ENCODE measurements at places on chromosomes 3 and 15.
A peak's percentile ranks its signal among the peaks of the same experiment; 100 is the strongest.

- peak; percentile 23 for DNase-seq
Observed at GRCh38 chr15:70316059-70316600, 218.4 kb upstream of the TLE3 start.

DNA sequence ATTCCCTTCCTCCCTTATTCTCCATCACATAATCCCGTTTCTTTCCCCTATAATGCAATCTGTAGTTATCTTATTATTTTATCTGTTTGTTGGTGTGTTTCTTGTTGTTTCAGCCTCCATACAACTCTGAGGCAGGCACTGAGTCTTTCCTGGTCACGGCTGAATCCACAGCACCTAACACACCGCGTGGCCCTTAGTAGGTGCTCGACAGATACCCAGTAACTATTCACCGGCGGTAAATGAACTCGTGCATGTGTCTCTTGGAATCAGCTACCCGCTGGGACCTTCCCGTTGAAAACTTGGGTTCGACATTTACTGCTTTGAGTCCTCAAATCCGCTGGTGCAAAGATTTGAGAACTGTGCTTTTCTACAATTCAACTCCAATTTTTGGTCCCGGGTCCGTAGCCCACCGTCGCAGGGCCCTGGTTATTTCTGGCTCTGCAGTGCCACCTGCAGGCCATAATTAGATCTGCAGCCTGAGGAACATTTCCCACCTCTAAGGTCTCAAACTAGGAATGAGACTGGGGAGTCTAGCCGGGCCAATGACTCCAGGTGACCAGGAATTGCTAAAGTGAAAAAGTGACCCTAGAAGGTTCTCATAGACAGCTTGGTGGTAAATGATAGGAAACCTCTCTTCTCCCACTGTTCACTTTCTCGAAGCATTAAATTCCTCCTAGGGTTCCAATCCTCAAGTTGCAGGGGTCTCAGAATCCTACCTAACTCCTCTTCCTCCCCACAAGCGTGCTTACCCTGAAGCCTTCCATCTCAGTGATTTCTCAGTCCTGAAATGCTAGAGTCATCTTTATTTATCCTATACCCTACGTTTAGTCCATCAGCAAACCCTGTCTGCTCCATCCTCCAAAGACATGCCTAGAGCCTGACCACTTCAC, 40.0 kb upstream of the TRH start:
- DNase-seq: peak; percentile 40

DNA sequence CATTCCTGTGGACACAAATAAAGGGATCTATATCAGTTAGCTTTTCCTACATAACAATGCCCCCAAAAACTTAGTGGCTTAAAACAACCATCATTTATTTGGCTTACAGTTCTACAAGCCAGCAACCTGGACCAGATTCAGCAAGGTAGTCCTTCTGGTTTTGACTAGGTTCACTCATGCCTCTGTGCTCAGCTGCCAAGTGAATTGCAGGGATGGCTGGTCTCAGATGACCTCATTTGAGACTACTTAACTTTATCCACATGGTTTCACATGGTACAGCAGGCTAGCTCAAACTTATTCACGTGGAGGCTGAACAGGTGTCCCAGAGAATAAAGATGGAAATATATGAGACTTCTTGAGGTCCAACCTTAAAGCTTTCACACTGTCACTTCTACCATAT, 119.3 kb upstream of the BFSP2 start:
- no peak for DNase-seq

DNA sequence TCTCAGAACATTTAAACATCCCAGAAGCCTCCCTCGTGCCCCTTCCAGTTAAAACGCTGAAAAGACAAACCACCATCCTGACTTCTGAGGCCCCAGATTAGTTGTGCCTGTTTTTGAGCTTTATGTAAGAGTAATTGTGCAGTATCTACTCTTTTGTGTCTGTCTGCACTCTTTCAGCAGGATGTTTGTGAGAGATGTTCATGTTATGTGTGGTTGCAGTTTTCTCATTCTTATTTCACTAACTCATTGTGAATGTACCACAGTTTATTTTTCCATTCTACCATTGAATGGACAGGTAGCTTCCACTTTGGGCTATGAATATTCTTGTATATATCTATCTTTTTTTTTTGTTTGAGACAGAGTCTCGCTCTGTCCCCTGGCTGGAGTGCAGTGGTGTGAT, 40.3 kb downstream of the MINAR1 start:
- DNase-seq: no peak

DNA sequence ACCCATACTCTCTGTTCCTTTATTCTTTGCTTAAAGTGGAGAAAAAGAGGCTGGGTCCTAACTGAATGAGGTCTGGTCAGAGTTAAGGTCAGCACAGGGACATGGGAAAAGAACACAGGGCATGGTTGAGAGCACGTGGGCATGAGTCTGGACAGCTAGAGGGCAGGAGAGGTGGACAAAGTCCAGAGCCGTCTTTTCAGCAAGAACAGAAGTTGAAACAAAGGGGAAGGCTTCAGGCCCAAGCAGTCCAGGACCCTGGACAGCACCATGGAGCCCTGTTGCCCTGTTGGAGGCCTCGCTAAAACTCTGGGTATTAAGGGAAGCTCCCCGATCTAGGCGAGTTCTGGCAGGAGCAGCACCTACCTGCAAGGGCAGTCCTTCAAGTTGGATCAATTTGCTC, 50.7 kb downstream of the XYLB start:
- DNase-seq: peak; percentile 20

GRCh38 chr3:82163907-82164520, 402.6 kb upstream of the GBE1 start:
- DNase-seq: peak; percentile 12

- no peak for DNase-seq
Observed at GRCh38 chr3:25465266-25465860, 37.3 kb downstream of the RARB start.

DNA sequence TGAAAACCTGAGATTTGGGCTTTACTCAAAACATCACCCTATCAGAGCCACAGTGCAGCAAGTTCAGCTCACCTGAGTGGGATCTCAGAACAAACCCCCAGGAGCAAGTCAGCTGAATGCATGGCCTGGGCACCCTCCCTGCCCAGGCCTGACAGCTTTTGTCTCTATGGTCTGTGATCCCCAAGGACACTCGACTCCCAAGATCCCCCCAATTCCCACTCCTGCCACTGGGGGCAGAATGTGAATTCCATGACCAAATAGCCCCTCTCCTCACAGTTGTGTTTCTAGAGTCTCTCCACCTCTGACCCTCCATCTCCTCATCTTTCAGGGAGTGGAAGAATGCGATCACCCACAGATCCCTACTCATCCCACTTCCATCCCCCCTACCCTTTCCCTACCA, 58.9 kb downstream of the ZNF445 start:
- DNase-seq: no peak

DNA sequence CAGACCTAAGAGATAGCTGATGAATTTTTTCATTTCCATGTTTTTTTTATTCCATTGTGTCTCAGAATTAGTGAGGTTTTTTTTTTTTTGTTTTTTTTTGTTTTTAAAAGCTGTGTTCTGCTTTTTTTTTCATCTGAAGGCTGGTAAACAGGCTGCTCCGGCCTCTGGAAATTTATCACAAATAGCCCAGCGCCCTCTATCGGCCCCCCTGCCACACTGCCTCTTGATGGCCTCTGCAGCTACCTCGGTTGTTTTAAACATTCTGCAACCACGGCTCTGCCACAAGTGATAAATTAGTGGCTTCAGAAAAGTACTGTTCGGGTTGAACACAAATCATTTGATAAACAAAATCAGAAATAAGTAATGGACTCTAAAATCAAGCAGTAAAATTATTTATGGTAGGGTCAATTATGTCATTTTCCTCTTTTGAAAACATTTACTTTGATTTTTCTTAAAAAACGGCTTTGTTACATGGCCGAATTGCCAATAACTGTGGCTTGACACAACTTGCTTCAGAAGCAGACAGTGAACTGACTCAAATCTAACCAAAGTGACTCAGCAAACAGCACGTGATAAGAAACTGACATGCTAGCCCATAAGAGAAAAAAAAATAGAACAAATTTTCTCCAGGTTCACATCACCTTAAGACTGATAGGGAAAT, 87.8 kb downstream of the RSL24D1 start:
- peak; percentile 73 for DNase-seq

GRCh38 chr3:58332575-58333188, at the start of gene PXK:
PXK (plus strand) TSS chr3:58332892; CDS start chr3:58332989, 97 bp downstream.
- peak; percentile 87 for DNase-seq

GRCh38 chr15:73034221-73034620, 18.0 kb upstream of the NEO1 start:
- DNase-seq: no peak

DNA sequence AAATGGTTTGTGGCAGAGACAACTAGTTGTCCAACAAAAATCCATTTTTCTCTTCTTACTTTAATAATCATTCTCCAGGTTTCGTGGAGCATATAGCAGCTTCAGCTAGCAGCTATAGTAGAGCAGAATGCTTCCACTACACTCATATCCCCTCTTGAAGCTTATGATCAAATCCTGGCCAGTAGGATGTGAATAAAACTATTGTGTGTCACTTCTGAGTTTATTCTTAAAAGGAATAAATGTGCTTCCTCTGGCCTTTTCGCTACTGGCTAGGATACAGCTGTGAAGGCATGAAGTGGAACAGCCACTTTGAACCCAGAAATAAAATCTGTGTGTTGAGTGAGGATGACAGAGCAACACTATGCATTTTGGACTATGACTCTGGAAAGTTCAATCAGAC, 7.8 kb upstream of the CPOX start:
- no peak for DNase-seq

DNA sequence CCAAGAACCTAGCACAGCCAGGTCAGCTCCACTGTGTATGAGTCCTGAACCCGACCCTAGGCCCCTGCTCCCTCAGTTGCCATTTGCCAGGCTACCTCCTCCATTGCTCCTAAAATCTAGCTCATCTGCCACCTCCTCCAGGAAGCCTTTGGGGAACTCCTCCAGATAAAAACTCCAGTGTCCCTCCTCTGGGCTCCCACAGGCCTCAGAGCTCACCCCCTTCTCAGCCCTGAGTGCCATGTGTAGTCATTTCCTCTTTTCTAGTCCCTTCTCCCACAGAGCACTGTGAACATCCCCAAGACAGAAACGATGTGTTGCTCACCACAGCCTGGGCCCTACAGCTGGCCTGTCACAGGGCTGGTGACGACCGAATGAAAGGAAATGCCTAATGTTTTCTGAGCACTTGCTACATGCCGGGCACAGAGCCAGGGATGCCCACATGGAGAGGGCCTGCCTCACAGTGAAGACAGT, 61.0 kb downstream of the IQSEC1 start:
- DNase-seq: peak; percentile 99

GRCh38 chr3:172329070-172329469, 119.2 kb downstream of the GHSR start:
- no peak for DNase-seq

DNA sequence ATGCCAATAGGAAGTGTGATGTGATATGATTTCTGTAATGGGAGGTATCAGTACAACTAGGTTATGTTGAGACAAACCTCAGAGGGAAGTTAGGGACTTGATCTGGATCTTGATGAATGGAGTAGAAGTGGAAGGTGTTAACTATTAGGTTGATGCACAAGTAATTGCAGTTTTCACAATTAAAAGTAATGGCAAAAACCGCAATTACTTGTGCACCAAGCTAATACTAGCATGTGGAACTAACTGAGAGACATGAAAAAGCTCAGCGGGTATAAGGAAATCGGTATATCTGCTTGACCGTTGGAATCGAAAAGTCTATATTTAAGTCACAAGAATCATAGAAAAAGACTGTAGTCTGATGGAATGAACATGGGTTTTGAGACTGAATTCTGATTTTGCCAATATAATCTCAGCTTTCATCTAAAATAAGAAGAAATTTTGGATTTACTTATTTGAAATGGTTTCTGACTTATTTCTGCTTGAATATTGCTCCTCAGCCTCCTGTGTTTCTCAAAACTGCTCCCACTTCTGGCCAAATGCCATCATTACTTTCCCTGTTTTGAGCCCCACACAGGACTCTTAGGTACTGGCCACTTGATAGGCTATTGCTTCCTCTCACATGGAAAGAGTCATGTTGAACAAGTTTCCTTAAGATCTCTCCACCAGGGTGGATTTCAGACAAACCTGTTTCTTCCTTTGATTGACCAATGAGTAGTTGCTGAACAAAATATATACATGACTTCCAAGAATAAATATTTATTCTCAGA, 271.5 kb upstream of the COL8A1 start:
- DNase-seq: no peak

- peak; percentile 41 for DNase-seq
Observed at GRCh38 chr3:127655641-127656040, 17.1 kb upstream of the ABTB1 start.

DNA sequence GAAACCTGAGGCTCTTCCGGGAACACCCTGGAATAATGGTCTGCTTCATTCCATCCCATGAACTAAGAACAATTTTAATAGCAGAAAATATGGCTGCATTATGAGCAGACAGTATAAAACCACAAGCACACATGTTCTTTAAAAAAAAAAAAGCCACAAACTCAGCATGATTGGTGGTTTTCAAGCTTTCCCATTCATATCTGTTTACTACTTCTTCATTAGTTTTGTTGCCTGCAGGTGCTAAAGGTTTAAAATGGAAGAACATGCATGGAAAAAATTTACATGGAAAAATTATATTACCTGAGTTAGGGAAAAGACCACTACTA, 137.9 kb upstream of the HES1 start:
- no peak for DNase-seq

DNA sequence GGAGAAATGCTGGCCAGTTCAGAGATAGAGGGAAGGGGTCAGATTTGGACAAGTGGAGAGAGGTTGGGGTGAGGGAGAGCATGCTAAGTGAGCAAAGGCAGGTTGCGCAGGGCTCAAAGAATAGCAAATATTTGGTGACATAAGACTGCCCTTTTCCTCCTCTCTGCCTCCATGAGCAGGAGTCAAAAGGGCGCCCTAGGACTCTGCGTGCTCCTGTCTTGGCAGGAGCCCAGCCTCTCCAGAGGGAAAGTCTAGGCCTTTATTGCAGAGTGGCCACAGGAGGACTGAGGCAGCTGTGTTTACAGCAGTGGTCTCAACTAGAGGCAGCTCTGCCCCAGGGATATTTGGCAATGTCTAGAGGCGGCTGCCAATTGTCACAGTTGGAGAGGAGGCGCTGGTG, 165.6 kb downstream of the FAM43A start:
- no peak for DNase-seq

DNA sequence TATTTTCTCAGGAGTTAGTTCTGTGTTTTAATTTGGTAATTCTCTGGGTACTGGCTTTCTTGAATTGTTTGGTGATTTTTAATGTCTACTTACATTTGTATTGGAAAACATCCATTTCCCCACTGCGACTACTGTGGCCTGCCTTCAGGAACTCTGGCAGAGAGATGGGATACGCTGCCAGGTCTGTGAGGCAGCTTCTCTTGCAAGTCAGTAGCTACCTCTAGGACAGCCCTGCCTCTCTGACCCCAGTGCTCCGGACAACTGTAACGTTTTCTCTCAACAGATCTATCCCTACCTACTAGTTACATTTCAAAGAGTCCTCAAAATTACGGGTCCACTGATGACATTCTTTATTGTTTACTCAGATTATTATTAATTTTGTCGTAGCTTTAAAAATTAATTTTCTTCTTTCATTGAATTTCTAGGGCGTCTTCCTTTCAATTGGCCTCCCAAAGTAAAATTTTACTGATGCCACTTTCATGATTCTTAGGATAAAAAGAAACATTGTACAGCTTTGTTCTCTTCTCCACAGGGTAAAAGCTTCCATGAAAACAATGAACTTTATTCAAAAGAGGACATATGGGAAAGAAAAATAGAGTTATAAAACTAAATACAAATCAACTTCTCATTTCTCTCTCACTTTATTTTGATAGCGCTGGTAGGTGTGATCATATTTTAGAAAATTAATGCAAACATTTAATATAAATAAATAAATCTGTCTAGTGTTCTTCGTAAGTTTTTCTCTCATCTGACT, 123.2 kb upstream of the GOLGA8J start:
- no peak for DNase-seq
